Hippocampal formation (tissue), 2 donors: ENCODE measurements at places on chromosomes 12 and 14.

- DNase-seq = no peak
Measured at GRCh38 chr14:97462081-97462480, 664.9 kb downstream of the VRK1 start.

DNA sequence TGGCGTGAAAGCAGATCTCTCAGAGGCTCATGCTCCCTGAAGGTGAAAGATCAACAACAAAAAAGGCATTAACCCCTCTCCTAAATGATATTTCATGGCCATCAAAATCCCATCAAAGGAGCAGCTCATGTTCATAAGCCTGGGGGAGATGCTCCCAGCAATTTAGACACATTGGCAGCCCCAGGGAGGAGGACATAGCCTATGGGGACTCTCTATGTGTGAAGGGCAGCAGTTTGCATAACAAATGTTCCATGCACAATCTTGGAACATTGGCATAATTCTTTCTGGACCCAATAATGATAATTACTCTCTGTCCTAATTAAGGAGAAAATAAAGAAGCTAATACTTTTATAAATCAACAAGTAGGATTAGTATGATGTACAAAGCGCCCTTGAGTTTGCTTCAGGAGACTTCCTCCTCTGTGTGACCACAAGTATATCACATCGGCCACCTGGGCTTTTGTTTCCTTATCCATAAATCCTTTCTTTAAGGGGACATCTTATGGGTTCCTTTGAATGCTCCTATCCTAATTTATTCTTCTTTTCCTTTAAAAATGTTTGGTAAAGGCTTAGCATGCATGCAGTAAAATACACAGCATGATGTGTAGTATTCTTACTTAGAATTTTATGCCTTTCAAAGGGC is 161.9 kb upstream of the PLEKHG7 start:
- DNase-seq = no peak

- no peak for DNase-seq
Measured at GRCh38 chr12:127957001-127957660, 309.8 kb upstream of the TMEM132C start.

GRCh38 chr12:116920939-116921338 is 10.2 kb downstream of the FBXW8 start:
- no peak for DNase-seq

DNA sequence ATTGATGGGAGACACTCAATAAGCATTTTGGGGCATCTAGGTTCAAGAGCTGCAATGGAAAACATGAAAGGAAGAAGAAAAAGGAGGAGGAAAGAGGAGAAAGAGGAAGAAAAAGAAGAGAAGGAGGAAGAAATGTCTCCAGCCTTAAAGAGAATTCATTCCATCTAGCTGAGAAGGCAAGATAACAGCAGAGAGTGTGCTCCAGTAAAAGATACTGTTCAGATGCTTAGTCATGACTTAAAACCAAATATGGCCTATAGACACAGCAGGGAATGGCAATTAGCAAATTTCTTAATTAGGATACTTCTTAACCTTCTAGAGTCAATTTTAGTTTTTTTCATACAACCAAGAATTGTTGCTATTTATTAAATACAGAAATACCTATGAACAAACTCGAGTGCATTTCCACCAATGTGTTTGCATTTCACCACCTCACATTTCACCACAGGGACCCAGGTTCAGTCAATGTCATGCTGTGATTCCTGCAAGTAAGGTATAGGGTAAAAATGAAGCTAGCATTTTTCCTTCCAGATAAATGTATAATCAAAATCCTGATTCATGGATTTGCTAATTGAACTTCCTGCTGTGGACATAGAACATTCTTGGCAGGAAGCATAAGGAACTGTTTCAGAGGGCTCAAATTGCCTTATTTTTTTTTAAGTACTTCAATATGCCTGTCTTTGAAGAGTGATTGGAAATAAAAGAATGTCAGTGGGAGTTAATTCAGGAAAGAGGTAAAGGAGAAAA is 177.8 kb downstream of the RPS29 start:
- DNase-seq = no peak

GRCh38 chr14:73260574-73260973 is 23.3 kb downstream of the PAPLN start:
- DNase-seq = no peak

- no peak for DNase-seq
Measured at GRCh38 chr12:107027636-107028053, 40.7 kb upstream of the MTERF2 start.

DNA sequence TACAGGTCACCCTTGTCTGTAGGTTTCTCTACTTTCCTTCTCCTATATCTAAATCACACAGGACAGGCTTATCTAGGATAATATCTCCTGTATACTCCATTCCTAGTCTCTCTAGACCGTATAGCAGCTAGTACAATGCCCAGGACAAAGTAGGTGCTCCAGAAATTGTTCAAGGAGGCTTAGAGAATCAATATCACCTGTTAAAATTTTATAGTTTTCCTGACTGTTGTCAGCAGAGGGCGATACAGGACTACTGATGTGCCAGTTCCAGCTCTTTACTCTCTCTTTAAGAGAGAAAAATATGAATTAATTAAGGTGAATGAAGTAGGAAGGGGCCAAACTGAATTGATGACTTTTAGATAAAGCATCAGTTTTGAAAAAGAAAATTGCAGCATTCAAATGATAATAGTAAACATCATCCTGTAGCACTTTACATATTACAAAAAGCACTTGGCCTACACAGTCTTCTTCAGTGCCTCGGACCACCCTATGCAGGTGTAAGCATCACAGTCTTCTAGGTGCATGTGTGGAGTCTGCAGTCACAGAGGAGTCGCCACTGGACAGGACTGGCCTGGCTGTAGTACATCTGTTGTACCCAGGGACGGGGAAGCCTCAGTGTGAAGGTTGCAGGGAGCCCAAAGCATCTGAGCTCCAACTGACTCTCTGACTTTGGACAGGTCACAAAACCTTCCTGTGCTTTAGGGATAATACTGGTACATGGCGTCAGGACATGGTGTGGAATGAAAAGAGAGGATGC is 61.9 kb upstream of the MAX start:
- no peak for DNase-seq

DNA sequence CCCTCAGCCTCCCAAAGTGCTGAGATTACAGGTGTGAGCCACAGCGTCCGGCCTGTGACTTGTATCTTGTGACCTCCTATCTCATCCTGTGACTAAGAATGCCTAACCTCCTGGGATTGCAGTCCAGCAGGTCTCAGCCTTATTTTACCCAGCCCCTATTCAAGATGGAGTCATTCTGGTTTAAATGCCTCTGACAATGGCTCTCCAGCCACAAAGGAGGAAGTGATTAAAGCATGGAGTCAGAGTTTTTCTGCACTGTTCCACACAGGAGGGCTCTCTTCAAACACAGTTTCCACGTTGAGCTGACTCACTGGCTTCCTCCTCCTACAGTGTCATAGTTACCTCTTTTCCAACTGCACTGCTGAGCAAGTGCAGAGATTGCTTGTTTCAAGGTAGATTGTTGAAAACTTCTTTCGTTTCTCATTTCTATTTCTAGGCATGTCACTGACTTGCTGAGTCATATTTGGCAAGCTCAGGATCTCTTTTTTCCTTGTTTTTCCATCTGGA is 383.8 kb downstream of the PCNX1 start:
- peak; percentile 48 for DNase-seq

- DNase-seq = no peak
Measured at GRCh38 chr12:7091660-7092228, 501 bp downstream of the C1R start.

- DNase-seq = no peak
Measured at GRCh38 chr14:60274448-60274847, 25.4 kb downstream of the PPM1A start.

- peak; percentile 94 for DNase-seq
Measured at GRCh38 chr12:64946132-64946829, 121.8 kb downstream of the TBC1D30 start.

- no peak for DNase-seq
Measured at GRCh38 chr14:92517761-92518160, 4.2 kb downstream of the RIN3 start.

DNA sequence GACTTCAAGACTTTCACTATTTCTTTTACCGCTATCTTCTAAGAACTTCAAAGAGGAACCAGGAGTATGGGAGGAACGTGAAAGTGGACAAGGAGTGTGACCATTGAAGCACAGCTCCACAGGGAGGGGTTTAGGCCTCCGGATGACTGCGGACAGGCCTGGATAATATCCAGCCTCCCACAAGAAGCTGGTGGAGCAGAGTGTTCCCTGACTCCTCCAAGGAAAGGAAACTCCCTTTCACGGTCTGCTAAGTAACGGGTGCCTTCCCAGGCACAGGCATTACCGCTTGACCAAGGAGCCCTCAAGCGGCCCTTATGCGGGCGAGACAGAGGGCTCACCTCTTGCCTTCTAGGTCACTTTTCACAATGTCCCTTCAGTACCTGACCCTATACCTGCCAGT is 267.0 kb downstream of the RPL10L start:
- DNase-seq = no peak

- no peak for DNase-seq
Measured at GRCh38 chr12:88897723-88898122, 317.5 kb upstream of the KITLG start.

- no peak for DNase-seq
Measured at GRCh38 chr14:103546652-103547454, 15.6 kb downstream of the BAG5 start.

- DNase-seq = no peak
Measured at GRCh38 chr14:21668377-21668776, 5.2 kb downstream of the OR4E1 start.

GRCh38 chr12:51891843-51892242 is 3.9 kb downstream of the ANKRD33 start:
- no peak for DNase-seq

- no peak for DNase-seq
Measured at GRCh38 chr12:80053051-80053790, 46.1 kb upstream of the OTOGL start.

DNA sequence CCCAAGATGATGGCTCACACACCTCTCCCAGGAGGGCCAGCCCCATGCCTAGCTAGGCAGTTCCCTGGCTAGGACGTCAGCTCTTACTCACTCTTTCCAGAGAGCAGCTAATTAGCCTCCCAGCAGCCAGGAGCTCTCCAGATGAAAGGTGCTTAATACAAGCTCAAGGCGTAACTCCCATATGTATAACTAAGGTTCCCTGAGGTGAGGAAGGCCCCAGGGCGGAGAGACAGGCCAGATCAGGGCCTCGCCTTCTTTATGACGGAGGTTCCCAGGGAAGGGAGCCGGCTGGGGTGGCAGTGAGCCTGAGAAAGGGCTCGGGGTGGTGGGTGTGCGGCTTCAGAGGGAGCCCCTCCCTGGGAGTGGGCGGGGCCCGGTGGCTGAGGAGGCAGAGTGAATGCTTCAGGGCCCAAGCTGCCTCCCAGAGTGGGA is 26.4 kb upstream of the ZFP36L1 start:
- no peak for DNase-seq

GRCh38 chr12:67910360-67911274 is 78.6 kb upstream of the IFNG-AS1 start:
- no peak for DNase-seq

GRCh38 chr12:98372340-98373024 is 142.9 kb upstream of the TMPO start:
- no peak for DNase-seq

GRCh38 chr14:96090441-96091148 is 51.4 kb downstream of the C14orf132 start:
- DNase-seq = peak; percentile 43

DNA sequence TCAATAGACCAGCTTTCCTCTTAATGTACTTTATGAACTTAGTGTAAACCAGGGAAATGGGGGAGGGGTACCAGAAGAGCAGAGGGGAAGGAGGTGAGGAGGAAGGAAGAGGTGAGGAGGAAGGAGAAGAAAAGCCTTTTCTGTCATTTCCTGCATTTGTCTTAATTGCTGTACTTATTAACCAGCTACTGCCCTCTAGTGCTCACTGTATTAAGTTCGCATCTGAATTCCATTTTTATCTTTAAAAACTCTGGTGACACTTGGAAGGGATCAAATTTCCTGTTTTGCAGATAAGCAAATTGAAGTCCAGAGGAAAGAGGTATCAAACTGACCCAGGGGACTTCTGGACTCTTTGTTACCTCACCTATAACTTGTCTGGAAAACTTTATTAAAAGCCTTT is 22.2 kb downstream of the MANSC1 start:
- peak; percentile 78 for DNase-seq

DNA sequence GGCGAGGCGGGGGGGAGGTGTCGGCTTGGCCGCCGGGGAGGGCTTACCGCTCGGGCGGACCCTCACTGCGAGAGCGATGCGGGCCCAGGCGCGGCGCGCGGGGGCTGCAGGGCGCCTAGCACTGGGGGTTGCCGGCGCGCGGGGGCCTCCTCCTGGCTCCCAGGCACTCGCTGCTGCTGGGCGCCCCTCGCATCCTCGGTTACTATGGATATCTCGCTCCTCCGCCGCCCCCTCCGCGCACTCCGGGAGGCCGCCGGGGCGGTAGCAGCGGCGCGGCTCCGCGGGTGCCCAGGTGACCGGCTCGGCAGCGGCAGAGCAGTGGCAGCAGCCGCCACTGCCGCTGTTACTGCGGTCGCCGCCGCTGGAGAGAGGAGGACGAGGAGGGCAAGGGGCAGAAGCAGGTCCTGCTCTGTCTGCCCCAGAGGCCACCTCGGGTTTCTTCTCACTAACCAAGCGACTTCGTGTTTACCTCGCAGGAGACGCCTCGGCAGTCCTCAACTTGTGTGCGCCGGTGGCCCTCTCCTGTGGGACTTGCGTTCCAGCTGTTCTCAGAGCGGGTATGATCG is 250.1 kb downstream of the APAF1 start:
- peak; percentile 62 for DNase-seq

DNA sequence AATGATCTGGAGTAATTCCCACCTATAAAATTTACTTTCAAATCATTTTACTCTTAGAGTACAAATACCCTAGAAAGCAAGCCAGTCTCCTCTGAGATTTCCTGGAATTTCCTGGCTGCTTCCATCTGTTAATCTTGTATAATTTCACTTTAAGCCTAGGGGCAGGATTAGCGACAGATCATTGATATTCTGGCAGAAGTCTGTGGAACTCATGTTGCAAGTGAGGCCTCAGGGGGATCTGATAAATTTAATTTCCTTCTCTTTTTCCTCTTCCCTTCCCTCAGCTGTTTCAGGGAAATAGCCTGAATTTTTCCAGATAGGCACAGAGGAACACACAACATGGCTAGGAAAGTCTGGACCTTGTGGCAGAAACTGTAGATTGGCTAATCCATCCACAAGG is 5.9 kb upstream of the KRT6A start:
- no peak for DNase-seq

DNA sequence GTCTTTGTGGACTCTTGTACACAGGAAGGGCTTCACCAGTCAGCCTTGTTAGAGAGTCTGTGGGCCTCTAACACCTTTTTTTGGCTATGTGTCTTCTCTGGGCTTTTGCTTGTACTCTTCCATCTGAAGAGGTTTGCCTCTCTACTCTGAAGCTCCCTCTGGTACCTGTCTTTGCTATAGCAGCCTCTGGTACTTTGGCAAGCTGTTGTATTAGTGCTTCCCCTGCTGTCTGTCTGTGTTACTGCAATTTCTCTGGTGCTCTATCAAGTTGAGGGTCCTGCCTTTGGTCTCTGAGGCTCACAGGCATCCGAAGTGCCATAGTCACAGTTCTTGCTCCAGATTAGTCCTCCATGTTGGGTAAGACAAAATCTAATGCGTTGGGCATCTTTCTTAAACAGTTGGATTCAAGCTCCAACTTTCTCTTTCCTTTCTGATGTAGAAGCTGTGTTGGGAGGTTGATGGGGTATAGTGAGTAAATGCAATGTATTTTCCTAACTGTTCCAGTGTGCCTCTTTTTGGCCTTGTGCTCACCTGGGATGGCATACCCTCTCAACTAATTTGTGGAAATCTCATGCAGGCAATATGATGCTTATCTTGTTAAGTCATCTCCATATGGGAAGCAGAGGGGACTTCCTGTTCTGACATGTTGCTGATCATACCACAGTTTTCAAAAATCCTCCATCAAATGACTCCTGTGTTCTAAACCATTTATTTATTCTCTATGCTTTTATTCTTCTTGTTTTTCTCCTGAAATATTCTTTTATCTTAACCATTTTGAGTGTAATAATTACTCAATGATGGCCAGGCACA is 88.8 kb downstream of the ATF7IP start:
- DNase-seq = no peak
